WERI-Rb-1 (cell line): ENCODE measurements at places on chromosomes 7 and 10.

DNA sequence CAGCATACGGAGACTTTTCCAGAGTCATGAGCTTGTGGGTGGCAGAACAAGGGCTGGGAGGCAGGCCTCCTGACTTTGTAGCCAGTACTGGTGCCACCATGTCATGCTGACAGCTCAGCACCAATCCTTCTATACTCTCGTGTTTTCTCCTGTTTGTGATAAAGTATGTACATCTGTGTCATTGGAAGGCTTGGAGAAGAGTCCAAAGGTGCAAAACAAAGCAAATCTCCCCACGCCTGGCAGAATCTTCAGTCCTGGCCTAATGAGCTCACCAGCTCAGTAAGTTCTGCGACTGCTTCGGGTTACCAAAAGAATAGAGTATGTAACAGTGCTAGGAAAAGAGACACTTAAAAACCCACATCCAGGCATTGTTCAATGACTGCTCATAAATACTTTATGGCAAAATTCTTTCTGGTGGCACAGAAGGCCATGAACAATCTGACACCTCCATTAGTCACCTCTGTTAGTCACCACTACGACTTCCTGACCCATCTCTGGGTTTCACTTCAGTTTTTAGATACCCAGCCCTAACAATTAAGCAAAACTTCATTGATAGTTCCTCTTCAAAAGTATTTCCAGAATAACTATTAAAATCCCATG is 24.5 kb downstream of the STEAP1 start:
- no peak for DNase-seq

DNA sequence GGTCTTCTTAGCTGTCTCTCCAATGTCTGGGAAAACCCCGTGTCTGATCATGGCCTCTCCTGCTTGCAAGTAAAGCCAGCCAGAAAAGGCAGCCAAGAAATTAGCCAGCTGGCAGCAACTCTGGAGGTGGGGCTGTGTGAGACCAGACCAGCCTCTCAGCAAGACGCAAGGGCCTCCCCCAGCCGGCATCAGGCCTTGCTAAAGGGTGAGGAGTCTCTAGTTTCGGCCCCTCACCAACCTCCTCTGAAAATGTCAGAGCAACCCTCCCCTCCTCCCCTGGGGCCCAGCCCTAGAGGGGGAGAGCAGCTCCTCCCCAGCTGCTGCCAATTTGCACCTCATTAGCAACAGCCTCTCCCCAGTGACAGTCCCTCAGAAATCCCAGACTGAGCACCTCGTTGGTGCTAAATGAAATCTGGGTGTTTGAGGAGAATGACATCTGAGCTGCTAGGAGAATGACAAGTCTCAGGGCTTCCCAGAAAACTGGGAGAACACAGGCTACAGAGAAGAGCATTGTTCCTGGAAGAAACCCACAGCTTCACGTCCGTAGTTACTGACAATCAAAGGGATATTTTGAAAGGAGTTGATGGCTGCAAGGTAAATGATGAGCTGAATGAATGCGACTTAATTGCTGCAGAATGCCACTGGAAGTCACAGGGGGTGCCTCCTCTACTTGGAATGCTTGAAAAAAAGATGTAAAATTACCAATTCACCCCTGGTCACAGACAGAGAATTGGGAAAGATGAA is 25.9 kb downstream of the DGKI start:
- peak; percentile 20 for DNase-seq

DNA sequence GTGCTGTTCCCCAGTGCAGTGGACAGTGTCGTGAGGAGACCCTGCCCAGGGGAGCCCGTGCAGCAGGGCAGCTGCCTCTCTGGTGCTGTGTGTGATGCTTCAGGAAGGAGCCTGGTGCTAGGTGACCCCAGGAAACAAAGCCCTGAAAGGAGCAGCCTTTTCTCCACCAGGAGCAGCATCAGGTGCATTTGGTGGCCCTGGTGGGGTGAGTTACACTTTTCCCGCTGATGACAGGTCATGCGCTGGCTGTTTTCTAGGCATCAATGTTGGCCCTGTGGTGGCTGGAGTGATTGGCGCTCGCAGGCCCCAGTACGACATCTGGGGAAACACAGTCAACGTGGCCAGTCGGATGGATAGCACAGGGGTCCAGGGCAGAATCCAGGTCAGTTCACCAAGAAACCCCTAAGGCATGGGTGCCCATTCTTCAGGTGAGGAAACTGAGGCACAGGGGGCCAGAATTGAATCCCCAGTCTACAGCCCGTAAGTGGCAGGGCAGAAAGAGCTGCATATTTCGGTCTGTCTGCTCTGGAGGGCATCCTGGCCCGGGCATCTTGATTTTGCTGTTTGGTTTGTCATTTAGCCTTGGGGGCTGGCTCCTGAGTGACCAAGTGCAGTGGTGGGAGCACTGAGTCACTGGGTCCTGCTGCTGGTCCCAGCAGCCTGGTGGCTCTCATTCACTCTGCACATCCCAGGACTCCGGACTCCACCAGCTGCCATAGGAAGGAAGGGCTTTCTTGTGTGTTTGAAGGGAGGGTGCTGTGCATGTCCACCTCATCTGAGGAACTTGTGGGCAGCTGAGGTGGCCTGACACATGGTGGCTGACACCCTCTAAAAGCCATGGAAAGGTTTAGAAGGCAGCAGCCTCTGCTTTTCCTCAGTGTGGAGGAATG is 136.3 kb downstream of the ADCY1 start:
- no peak for DNase-seq

DNA sequence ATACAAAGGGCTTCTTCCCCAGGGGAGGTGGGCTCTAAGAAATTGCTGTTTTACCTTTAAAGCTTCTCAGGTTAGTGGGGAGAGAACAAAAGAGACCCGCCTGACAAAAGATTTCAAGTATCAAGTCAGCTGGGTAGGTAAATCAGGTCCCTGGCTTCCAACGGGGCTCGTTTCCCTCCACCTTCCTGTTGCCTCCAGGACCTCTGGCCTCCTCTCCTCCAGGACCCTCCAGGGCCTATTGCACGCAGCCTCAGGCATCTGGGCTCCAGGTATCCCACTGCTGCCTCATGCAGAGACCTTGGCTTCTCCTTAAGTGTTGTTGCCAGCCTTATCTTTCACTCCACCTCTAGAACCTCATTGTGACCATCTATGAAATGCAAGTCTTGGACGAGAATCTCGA is 2.9 kb downstream of the BNIP3 start:
- DNase-seq, result no peak

DNA sequence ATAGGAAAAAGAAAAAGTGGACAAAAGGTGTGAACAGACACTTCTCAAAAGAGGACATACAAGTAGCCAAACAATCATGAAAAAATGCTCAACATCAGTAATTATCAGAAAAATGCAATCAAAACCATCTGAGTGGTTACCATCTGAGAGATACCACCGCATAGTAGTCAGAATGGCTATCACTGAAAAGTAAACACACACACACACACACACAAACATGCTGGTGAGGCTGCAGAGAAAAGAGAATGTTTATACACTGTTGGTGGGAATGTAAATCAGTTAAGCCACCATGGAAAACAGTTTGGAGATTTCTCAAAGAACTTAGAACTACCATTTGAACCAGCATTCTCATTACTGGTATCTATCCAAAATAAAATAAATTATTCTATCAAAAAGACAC is 145.7 kb downstream of the CYP26A1 start:
- no peak for DNase-seq

- no peak for DNase-seq
These were observed 90.9 kb downstream of the COL26A1 start for GRCh38 chr7:101453617-101454016.

- DNase-seq, result peak; percentile 8
These were observed 4.1 kb downstream of the FRMD4A start for GRCh38 chr10:14326581-14326980.

GRCh38 chr7:99461221-99461620 is 4.7 kb downstream of the ATP5MF start:
- DNase-seq, result no peak

- no peak for DNase-seq
These were observed 538.5 kb downstream of the INHBA start for GRCh38 chr7:41164440-41164839.

GRCh38 chr7:107035446-107035845 is 9.1 kb upstream of the PRKAR2B start:
- no peak for DNase-seq

- no peak for DNase-seq
These were observed 346.5 kb downstream of the GRID1 start for GRCh38 chr10:86020134-86020533.

DNA sequence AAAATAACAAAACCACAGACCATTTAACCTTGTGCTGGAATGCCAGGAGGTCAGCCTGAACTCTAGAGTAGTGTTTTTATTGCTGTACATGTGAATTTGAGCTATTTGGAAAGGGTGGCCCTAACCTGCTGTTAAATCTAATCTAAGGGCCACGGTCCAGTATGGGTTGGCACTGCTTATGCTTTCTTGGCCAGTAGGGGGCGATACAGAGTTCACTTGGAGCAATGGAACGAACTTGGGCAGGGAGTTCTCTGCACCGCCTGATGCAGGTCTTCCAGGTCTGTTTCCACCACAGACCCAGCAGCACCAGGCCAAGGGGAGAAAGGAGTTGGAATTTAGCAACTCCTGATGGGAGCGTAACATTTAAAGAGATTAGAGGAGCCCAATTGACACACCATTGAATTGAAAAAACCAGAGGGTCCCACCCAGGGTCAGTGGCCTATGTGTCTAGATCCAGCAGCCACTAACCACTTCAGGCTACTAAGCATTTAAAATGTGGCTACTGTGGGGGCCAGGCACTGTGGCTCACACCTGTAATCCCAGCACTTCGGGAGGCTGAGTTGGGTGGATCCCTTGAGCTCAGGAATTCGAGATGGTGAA is 75.7 kb upstream of the EFCAB10 start:
- DNase-seq, result peak; percentile 66

DNA sequence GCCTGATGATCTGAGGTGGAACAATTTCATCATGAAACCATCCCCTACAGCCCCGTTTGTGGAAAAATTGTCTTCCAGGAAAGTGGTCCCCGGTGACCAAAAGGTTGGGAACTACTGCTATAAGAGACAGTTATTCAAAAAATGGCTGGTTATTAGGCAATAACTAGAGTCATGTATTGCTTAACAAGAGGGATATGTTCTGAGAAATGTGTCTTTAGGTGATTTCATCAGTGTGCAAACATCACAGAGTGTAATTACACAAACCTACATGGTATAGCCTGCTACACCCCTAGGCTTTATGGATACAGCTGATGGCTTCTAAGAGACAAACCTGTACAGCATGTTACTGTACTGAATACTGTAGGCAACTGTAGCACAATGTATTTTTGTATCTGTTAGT is 71.3 kb upstream of the CSTF2T start:
- no peak for DNase-seq

- no peak for DNase-seq
These were observed 124.9 kb downstream of the ARHGAP12 start for GRCh38 chr10:31803606-31804351.

GRCh38 chr10:117747636-117748035 is 205.1 kb downstream of the EMX2 start:
- no peak for DNase-seq

- DNase-seq, result no peak
These were observed 116.6 kb downstream of the MICU1 start for GRCh38 chr10:72509206-72509799.

GRCh38 chr7:142774826-142775225 is 4.1 kb downstream of the PRSS2 start:
- DNase-seq, result no peak

GRCh38 chr7:98949336-98950044 is 71.2 kb downstream of the TRRAP start:
- DNase-seq, result no peak

GRCh38 chr10:78215645-78216044 is 182.0 kb downstream of the RPS24 start:
- DNase-seq, result no peak

DNA sequence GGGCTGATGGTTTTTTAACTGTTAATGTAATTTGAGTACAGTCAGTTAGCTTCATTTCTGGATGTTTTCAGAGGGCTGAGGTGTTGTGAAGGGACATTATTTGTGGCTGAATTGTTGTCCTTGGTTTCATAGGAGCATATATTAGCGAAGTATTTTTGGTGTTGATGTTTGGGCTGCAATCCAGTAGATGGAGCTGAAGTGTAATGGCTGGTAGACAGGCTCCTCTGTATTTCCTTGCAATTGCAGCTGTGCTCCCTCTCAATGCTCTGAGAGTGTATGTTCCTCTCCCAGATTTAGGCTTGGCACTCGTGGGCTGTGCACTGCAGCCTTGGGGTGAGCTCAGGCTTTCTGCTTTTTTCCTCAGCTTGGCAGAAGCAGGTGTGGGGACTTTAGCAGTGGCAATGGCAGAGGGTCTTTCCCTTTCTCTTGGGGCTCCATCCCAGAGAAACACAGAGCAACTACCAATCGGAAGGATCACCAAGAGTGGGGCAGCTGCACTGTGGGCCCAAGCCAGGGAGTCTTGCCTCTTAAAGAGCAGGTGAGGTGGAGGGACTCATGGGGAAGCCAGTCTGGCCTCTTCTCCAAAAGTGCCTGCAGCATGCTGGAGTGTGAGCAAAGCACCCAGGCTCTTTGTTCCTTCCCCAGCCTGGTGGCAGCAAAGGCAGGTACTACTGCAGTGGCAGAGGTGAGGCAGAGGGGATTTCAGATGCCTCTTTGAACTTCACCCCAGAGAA is 544.4 kb downstream of the SH2D4B start:
- no peak for DNase-seq

DNA sequence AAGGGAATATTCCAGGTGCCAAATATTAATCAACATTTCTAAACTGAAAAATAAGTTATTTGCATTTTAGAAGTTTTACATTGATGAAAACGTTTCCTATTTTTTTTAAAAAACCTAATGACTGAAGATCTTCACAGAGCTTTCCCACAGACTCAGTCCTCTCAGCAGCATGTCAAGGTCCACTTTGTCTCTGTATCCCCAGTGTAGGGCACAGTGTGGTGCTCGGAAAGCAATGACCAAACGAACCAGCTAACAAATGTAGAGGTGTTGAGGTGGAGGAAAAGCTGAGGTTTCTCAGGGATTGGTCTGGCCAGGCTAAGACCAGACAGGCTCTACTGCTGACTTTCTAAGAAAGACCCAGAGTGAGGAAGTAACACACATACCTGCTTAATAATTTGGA is 202.2 kb upstream of the CDCA7L start:
- DNase-seq, result no peak

DNA sequence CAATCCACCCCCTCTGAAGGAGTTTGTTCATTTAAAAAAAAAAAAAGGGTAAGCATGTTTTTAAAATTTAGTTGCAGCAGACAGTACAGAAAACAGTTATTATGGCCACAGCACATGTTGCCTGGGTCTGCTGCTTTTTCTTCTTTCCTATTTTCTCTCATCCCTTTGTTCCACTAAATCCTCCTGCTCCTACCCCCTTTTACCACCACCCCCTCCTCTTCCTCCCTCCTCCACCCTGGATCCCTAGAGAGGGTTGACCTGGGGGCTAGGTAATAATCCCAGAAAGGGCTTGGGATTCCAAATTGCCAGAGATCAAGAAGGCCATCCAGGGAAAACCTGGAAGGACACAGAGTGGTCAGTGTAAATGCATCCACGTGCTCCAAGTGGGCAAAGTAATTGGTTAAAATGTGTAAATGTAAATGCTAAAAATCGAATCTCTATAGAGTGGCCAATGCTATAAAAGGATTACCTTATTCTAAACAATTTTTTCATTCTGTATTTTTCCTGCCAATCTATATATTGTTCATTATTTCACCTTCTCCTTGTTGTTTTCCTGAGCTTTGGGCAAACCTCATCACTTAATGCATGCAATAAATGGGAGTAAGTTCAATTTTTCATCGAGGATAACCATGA is 89.0 kb upstream of the PIK3CG start:
- no peak for DNase-seq
